ENCODE measurements at places on chromosomes 3 and 15.
A peak's percentile ranks its signal among the peaks of the same experiment; 100 is the strongest.

DNA sequence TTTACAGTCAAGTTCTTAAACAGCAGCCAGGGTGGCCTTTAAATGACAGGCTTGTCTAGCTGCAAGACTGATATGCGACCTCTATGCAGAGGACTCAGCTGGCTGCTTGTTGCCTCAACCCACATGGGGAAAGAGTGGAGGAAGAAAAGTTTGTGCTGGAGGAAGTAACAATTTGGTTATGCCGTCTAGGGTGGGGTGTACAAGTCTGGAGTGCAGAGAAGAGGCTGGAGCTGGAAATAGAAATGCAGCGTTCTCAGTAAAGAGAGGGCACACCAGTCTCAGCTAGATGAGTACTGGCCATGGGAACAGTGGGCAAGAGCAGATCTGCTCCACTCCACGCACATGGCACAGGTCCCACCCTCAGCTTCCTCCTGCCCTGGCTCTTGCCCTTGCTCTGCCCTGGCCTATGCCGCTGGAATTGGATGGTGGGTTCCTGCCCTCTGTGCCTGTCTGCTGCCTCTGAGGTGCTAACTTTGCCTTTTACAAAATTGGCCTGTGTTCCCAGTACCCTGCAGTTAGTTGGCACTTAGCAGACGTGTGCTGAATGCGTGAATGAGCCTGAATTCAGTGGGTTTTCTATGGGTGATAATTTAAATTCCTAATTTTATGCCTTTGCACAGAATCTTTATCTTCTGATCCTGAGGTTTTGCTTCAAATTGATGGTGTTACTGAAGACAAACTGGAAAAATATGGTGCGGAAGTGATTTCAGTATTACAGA is 59.7 kb upstream of the FURIN start:
- no peak for DNase-seq
- H3K27me3 ChIP-seq: no peaks in the 10 kb centered on the region
- H3K4me1 ChIP-seq: no peaks in the 10 kb centered on the region

GRCh38 chr3:101042996-101043686 is 49.9 kb upstream of the ABI3BP start:
- H3K27me3 ChIP-seq: no peaks in the 10 kb centered on the region
- no peak overlapping the region for H3K4me3 ChIP-seq
- H3K4me1 ChIP-seq: no peaks in the 10 kb centered on the region
- H3K27ac ChIP-seq: no peak overlapping the region

DNA sequence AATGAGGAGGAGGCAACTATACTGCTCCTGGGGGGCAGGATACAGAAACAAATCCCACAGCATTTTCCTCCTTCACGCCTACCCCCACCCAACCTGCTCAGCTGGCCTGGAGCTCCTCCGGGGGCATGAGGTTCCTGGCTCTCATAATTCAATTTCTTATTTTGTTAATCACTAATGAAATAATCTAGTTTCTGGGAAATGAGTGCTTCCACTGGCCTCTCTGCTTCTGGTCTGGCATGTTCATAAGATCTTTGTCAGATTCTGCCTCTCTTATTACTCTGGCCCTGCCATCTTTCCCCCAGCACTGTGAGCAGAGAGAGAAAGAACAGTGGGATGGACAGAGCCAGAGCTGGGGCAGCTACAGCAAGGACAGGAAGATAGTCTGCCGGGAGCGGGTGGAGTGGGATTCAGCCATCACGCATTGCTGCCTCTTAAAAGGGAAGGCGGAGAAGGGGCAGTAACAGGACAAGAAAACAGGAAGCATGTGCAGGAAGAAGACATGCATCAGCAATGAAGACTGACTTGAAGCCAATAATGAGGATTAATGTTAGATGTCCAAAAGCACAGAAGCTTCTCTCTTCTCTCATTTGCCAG is 13.6 kb downstream of the RPAP1 start:
- H3K27me3 ChIP-seq: no peaks in the 10 kb centered on the region
- H3K4me3 ChIP-seq: no peak overlapping the region
- no peak overlapping the region for H3K27ac ChIP-seq
- no peak for DNase-seq

DNA sequence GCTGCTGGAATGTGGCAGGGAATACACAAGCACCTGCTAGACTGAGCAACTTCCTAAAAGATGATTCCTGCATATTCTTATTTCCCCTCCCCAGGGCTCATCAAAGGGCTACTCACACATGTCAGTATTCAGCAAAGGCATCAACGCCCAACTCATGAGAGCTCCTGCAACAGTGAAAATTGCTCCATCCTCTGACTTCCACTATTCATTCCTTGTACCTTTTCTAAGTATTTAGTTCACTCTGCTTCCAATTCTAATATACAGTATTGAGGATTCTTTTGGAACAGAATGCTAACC is 84.1 kb downstream of the SCN11A start:
- H3K27me3 ChIP-seq: no peaks in the 10 kb centered on the region
- no peaks in the 10 kb centered on the region for H3K36me3 ChIP-seq
- no peak overlapping the region for H3K27ac ChIP-seq
- H3K4me1 ChIP-seq: no peaks in the 10 kb centered on the region

DNA sequence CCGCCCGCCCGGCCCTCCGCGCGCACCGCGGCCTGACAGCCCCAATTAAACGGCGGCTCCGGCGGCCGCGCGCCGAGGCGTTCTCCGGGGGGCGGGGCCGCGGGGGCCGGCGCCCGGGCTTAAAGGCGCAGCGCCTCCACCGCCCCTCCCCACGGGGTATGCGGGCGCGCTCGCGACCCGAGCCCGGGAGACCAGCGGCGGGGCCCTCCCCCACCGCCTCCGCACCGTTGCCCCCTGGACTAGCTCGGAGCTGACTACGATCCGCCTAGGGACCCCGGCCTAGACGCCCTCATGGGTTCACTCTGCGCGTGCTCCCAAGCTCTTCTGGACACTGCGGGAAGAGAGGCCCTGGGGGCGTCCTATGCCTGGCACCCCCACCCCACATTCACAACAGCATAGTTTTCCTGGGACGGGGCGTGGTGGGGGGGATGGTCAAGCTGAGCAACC is at the start of gene DUSP7:
TSS of gene DUSP7 (minus strand) at position 51 of the 447 bp plus-strand sequence. CDS start 205 bp downstream, outside the sequence.
- H3K27ac ChIP-seq: peak within 1 kb of the TSS; percentile 7
- peaks cover 13% of the 10 kb centered on the region for H3K36me3 ChIP-seq
- DNase-seq: peak; percentile 44
- no peaks in the 10 kb centered on the region for H3K27me3 ChIP-seq
- H3K4me1 ChIP-seq: peaks cover 32% of the 10 kb centered on the region

DNA sequence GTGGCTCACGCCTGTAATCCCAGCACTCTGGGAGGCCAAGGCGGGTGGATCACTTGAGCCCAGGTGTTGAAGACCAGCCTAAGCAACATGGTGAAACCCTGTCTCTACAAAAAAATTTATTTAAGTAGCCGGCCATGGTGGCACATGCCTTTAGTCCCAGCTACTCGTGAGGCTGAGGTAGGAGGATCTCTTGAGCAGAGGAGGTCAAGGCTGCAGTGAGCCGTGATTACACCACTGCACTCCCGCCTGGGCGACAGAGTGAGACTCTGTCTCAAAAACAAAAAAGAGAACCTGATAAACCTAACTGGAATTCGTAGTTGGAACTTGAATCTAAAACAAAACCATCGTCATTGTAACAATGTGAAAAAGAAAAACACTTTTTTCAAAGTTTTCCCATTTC is 57.1 kb downstream of the TCAIM start:
- no peak for DNase-seq
- no peaks in the 10 kb centered on the region for H3K4me1 ChIP-seq
- no peak overlapping the region for H3K27ac ChIP-seq
- peaks cover 1% of the 10 kb centered on the region for H3K36me3 ChIP-seq
- H3K27me3 ChIP-seq: no peaks in the 10 kb centered on the region
- H3K4me3 ChIP-seq: no peak overlapping the region

GRCh38 chr15:78038585-78039247 is 38.8 kb downstream of the TBC1D2B start:
- no peak for DNase-seq
- H3K4me1 ChIP-seq: no peaks in the 10 kb centered on the region
- no peaks in the 10 kb centered on the region for H3K36me3 ChIP-seq
- no peak overlapping the region for H3K27ac ChIP-seq
